ENCODE measurements at places on chromosomes 1 and 21. TPM values are rescaled to one million over a fixed set of nuclear protein-coding genes. Genes with fewer than 3 reads are reported as not detected.

DNA sequence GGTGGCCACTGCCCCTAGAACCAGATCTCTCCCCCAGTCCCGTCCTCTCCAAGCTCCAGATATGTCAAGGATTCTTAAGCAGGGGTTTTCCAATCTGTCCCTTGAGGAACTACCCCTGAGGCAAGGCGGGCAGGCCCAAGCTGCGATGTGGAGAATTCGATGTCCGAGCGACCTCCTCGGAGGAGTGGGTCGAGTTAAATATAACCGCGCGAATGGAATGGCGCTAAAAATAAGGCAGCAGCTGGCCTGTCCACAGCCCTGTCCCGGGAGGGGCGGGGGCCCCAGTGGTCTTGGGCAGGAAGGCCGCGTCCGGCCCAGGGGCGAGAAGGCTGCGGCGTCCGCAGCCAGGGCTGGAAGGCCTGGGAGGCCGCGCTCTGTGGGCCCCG lies 5.8 kb upstream of the FOXD3 start:
- DNase-seq = no peak

DNA sequence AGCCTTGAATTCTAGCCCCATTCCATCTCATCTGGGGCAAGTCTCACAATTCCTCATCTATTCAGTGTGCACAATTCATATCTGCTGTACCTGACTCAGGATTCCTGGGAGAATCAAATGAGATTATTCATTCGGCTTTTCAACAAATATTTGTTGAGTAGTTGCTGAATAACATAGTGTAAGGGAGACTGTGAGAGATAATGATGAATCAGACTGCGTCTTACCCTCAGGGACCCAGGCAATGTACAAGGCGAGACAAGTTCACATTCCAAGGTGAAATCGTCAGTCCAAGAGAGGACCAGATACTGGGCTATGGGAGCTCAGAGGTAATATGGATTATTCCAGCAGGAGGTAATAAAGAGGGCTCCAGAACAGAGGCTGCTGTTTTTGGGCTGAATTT lies 67.8 kb upstream of the SMYD2 start:
- no peak for DNase-seq

DNA sequence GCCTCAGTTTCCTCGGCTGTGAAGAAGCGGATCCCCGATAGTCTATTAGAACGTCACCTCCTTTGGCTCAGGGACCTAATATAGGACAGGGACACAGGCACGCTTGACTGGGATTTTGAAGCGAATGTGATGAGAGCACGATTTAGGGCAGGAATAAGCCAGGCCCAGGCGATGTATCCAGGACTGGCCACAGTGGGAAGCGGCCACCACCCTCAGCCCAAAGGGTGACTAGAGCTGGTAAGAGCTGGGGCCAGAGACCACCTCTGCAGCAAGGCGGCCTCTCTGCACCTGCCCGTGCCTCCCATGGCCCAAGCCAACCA lies 100.0 kb upstream of the VAMP3 start:
- DNase-seq = no peak

DNA sequence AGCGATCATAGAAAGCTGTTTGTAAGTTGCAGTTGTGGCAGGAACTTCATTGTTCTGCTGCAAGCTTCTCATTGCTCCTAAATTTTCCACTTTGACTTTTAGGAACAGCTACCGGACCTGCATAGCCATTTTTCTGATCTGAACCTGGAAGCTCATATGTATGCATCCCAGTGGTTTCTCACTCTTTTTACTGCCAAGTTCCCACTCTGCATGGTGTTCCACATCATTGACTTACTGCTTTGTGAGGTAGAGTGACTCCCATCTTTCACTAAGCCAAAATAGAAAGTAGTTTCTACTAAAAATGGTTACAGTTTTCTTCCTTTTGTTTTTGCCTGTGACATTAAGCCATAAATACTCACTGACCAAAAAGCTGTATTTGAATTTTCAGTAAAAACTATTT lies 254.2 kb downstream of the GPR52 start:
- DNase-seq = no peak

DNA sequence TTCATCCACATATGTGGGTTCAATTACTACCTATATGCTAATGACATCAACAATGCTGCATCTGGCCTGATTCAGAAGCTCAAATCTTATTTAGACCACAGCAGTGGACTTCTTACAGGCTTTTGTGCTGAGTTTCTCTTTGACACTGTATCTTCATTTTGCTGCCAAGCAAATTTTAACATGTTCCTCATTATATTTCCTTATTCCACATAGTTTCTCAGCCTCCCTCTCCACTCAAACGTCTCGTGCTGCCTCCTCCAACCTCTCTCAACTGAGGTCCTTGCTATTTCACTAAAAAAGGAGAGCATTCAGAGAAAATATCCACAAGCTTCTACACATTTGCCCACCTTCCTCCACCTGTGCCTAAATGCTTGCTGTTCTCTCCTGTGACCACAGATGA lies 6.5 kb downstream of the TDRKH start:
- DNase-seq = no peak

GRCh38 chr1:206472886-206473285 lies 2.6 kb downstream of the IKBKE start:
- DNase-seq = no peak

C2CD4D gene
- not detected for total RNA-seq

DNA sequence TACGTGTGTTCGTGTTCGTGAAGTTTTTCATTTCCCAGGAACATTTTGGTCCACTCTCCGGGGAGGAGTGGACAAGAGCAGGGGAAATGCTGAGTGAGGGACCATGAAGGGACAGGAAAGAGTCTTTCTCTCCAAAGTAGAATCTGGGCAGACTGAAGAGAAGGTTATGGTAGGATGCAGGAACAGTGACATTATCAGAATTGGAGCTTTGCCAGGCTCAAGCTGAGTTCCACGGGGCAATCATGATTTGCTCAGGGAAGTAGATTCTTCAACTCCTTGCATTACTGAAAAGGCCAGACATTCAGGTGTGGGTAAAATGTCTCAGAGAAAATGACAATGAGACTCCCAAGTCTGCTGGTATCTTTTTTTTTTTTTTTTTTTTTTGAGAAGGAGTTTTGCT lies 16.6 kb downstream of the ATP1A4 start:
- DNase-seq = no peak

GRCh38 chr1:155973723-155974122 lies 4.6 kb downstream of the ARHGEF2 start:
- no peak for DNase-seq

DNA sequence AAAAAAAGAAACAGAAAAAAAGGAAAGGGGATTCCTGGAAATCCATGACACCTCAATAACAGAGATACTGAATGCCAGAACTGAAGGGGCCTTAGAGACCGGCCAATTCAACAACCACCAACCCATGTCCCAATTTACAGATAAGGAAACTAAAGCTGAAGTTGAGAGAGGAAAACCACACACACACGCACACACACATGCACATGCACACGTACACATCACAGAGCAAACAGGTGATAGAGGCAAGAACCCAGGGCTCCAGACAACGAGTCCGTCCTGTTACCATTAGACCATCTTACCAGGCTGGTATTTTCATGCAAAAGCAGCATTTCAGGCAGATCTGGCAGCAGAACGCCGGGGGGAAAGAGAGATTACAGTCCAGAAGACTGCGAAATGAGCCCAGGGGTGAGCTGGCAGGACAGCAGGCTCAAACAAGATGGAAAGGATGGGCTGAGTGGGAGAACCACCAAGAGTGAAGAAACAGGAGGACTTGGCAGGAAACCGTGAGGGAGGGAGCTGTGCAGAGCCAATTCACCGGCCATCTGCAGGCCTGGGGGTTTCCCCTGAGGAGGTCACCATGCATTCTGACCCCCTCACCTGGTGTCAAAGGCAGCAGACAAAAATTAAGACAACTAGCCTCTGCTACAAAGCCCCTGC lies 43.5 kb downstream of the PAFAH2 start:
- DNase-seq = no peak

DNA sequence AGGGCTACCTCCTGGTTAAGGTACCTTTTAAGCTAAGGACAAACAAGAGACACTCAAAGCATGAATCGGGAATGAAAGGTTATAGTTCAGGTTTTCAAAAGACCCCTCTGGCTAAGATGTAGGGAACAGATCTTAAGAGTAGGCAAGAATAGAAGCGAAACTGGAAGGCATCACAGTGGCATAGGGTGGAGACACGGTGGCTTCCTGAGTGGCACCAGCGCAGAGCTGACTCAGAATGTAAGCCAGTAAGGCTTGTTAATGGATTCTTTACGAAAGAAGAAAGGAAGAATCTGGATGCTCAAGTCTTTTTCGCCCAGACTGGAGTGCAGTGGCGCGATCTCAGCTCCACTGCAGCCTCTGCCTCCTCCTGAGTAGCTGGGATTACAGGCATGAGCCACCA lies 21.2 kb downstream of the PADI6 start:
- DNase-seq = no peak

- no peak for DNase-seq
These were observed 64.0 kb downstream of the CTH start for GRCh38 chr1:70475023-70475422.

GRCh38 chr1:18199462-18199861 lies 91.9 kb downstream of the IGSF21 start:
- DNase-seq = no peak

DNA sequence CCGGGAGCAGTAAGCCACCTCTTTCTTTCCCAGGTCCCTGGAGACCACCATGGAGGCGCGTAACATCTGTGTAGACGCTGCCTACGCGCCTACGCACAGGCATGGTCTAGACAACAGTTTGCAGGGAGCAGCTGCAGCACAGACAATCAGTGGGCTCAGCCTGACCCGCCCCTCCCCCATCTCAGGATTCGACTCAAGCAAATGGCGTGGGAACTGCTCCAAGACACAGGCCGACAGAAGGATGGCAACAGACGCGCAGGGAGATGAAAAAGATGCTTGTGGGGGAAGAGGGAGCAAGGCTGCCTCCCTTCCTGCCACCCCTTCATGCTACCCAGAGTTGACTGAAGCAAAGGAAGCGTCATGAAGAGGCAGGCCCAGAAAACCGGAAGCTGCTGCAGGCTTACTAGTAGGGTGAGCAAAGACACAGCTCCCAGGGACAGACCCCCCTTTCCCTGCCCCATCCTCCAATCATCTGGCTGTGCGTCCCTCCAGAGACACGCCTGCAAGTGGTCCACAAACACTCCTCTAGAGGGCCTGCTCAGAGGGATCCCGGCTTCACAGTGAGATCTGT lies 19.5 kb downstream of the STK40 start:
- DNase-seq = no peak

- peak; percentile 78 for DNase-seq
These were observed at the start of gene GPR37L1 for GRCh38 chr1:202122639-202123335. TSS of gene GPR37L1 (plus strand) at chr1:202122917. CDS start at chr1:202122964, 47 bp downstream.

DNA sequence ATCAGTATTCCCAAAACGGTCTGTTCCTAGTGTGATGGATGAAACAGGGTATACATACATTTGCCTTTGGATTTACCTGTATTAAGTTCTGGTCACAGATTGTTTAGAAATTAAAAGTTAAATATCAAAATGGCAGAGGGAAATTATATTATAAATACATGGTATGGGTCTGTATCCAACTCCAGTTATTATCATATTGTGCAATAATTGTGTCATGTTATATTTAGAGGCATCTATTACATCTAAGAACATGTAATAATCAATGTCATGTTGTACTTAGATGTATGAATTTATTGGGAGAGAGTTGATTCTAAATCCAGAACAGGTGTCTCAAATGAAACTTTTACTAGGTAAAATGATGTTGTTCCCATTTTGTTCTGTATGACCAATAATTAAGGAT lies 79.6 kb downstream of the SNX7 start:
- no peak for DNase-seq

DNA sequence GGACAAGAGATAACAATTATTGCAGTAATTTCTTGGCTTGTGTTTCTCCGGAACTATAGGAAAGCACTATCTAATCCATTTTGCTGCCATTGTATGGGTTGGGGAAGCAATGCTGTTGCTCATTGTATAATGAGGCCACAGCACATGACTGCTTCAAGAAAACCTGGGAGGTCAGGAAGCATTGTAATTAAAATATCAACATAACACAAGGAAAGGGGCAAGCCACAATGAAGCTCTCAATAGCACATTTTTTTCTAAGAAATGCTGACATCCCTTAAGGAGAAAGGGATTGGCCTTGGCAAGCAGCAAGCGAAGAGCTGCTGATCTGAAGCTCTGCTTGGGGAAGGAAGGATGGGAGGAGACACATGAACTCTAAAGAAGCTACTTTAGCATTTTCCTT lies 44.0 kb downstream of the PLPP3 start:
- DNase-seq = peak; percentile 28

DNA sequence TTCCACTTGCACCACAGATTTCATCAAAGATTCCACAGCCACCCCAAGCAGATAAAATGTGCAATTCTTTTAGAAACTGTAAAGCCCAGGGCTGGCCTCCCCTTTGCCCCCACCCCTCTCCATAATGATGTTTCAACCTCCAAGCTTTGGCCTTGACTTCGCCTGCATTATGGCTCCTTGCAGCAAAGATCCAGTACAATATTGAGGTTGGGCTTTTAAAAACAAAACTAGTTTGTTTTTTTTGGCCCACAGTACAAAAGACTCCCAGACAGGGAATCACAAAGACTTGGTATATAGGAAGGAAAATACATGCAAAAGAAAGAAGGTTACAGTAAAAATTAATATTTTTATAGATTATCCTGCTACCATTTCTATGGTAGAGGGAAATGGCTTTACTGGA lies 356.5 kb upstream of the PTBP2 start:
- peak; percentile 52 for DNase-seq

DNA sequence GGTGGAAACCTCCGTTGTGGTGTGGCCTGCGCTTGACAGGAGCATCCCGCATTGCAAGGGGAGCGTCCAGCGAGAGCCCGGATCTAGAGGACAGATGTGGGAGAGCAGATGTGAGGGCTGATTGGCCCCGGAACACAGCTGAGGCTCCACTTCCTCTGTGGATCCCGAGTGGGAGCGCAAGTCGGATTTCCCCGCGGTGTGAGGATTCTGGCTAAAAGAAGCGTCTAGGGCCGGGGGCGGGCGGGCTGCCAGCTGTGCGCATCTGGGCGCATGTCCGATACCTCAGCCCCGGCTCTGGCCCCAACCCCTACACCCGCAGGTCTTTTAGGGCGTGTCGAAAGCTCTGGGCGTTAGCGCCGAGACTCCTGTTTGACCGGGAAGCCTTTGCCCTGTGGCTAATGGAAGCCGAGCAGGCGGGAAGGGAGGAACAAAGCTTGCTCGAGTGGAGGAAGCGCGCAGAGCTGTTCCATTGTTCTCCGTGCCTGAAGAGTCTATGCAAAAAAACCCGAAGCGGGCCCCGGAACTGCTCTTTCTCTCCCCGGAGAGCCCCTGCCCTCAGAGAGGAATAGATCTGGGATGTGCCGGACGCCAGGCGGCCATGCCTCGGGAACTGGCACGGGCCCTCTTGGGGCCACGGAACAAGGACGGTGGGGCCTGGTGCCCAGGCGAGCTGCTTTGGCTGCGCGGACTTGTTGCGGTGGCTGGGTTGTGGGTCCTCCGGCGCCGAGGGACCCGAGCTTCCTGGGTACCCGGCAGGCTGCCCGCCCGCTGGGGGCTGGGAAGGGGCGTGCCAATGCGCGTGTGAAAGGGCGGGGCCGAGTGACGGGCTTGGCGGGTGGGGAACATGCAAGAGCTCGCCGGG lies 111.1 kb downstream of the NAV1 start:
- no peak for DNase-seq

KRTAP7-1 gene
- not detected for total RNA-seq

- DNase-seq = no peak
These were observed 130.5 kb downstream of the RWDD3 start for GRCh38 chr1:95364546-95364945.

All from dermis blood vessel endothelial cell (primary cell).